ENCODE measurements at places on chromosomes 12 and 14. TPM values are rescaled to one million over a fixed set of nuclear protein-coding genes. Genes with fewer than 3 reads are reported as not detected.
A peak's percentile ranks its signal among the peaks of the same experiment; 100 is the strongest.

GRCh38 chr12:68773582-68773981 is 27.6 kb downstream of the SLC35E3 start:
- no peaks in the 10 kb centered on the region for H3K27me3 ChIP-seq
- no peaks in the 10 kb centered on the region for H3K36me3 ChIP-seq
- H3K27ac ChIP-seq: no peak overlapping the region
- no peak overlapping the region for H3K4me3 ChIP-seq
- DNase-seq: no peak
- peaks cover 19% of the 10 kb centered on the region for H3K4me1 ChIP-seq

- no peak for DNase-seq
- no peak overlapping the region for H3K4me3 ChIP-seq
- peaks cover 12% of the 10 kb centered on the region for H3K27me3 ChIP-seq
- no peaks in the 10 kb centered on the region for H3K36me3 ChIP-seq
- peaks cover 13% of the 10 kb centered on the region for H3K4me1 ChIP-seq
Measured at GRCh38 chr14:96583569-96584041, 81.4 kb downstream of the PAPOLA start.

DNA sequence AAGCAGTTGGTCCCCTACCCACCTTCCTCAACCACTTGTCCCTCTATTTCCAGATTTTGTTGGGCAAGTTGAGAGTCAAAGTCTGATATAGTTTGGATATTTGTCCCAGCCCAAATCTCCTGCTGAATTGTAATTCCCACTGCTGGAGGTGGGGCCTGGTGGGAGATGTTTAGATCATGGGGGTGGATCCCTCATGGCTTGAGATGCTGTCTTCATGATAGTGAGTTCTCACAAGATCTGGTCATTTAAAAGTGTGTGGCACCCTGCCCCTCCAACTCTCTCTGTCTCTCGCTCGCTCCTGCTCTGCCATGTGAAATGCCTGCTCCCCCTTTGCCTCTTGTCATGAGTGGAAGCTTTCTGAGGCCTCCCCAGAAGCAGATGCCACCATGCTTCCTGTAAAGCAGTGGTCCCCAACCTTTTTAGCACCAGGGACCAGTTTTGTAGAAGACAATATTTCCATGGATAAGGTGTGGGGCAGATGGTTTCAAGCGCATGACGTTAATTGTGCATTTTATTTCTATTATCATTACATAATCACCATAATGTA is 37.3 kb upstream of the BCL11B start:
- DNase-seq: no peak
- no peak overlapping the region for H3K4me3 ChIP-seq
- no peaks in the 10 kb centered on the region for H3K27me3 ChIP-seq
- no peaks in the 10 kb centered on the region for H3K4me1 ChIP-seq
- no peaks in the 10 kb centered on the region for H3K36me3 ChIP-seq
- H3K27ac ChIP-seq: no peak overlapping the region

DNA sequence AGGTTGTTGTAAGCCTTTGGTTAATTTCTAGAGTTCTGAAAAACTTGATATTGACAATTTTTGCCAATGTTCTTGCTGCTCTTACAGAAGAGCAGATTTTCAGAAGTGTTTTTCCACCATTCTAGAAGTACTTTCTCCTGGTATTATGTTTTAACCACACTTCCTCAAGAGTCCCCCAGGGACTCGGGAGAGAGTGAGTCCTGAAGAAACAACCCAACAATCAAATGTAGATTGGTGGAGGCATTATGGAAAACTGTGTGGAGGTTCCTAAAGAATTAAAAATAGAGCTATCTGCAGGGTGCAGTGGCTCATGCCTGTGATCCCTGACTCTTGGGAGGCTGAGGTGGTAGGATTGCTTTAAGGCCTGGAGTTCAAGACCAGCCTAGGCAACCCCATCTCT is 26.7 kb downstream of the OR10P1 start:
- no peak for DNase-seq
- no peaks in the 10 kb centered on the region for H3K36me3 ChIP-seq
- H3K4me3 ChIP-seq: no peak overlapping the region
- H3K27me3 ChIP-seq: no peaks in the 10 kb centered on the region

GRCh38 chr12:130357729-130358330 is 20.1 kb downstream of the PIWIL1 start:
- H3K27me3 ChIP-seq: peaks cover 12% of the 10 kb centered on the region
- H3K4me1 ChIP-seq: no peaks in the 10 kb centered on the region
- H3K27ac ChIP-seq: no peak overlapping the region
- H3K36me3 ChIP-seq: no peaks in the 10 kb centered on the region
- no peak overlapping the region for H3K4me3 ChIP-seq

The CLEC6A gene
- not detected for total RNA-seq

GRCh38 chr14:52786887-52787286 is 4.5 kb downstream of the GNPNAT1 start:
- peaks cover 30% of the 10 kb centered on the region for H3K4me1 ChIP-seq
- no peak for DNase-seq
- peaks cover 24% of the 10 kb centered on the region for H3K36me3 ChIP-seq

DNA sequence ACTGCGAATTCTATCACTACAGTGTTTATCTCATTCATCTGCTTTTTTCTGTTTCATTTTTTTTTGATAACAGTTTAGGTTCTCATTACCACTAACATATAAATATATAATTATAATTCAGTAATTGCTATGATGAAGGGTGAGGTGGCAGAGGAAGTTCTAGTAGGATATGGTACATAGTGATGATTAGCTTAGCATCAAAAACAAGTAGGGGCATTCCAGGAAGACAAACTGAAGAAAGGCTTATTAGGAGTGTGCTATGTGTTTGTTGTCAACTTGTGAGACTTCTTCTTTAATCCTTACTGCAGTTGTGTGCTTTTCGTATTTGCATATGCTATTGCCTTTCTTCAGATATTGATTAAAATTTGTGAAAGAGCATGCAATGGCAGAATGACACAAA is 20.6 kb downstream of the FUT8 start:
- no peak overlapping the region for H3K4me3 ChIP-seq
- DNase-seq: no peak
- peaks cover 66% of the 10 kb centered on the region for H3K4me1 ChIP-seq

The CYP27B1 gene
- 7.9 TPM for total RNA-seq

The GPRC5D gene
- total RNA-seq: not detected

GRCh38 chr14:21264025-21264801 is 5.0 kb downstream of the HNRNPC start:
- peak overlapping the region; percentile 100 for H3K27ac ChIP-seq
- H3K4me1 ChIP-seq: peaks cover 59% of the 10 kb centered on the region
- H3K36me3 ChIP-seq: peaks cover 89% of the 10 kb centered on the region
- no peaks in the 10 kb centered on the region for H3K27me3 ChIP-seq
- no peak for DNase-seq
- peak overlapping the region; percentile 94 for H3K4me3 ChIP-seq

DNA sequence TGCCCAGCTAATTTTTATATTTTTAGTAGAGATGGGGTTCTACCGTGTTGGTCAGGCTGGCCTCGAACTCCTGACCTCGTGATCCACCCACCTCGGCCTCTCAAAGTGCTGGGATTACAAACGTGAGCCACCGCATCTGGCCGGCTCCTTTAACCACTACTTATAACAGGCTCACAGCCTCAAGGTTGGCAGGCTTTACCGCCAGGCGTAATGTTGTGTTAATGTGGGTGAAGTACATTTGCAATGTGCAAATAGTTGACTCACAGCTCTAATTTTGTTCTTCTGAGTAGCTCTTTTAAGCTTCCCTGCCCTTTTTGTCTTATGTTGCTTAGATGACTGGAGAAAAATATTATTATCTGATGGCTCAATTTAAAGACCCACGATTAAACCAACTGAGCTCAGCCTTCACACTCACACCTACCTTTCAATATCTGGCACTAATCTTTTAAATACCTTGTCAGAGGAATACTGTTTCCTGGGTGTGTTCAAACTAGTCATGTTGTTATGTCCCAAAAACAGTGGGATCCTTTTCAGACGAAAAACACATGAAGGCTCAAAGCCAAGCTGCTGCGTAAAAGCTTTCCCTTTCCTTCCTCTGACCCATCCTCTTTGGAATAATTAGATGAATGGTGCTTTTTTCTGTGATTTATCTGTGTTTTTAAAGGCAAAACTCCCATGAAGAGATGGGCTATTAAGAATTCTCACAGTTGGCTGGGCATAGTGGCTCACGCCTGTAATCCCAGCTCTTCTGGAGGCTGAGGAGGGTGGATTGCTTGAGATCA is 57.2 kb upstream of the USP44 start:
- H3K27ac ChIP-seq: no peak overlapping the region
- no peaks in the 10 kb centered on the region for H3K36me3 ChIP-seq
- H3K27me3 ChIP-seq: no peaks in the 10 kb centered on the region
- H3K4me3 ChIP-seq: no peak overlapping the region

DNA sequence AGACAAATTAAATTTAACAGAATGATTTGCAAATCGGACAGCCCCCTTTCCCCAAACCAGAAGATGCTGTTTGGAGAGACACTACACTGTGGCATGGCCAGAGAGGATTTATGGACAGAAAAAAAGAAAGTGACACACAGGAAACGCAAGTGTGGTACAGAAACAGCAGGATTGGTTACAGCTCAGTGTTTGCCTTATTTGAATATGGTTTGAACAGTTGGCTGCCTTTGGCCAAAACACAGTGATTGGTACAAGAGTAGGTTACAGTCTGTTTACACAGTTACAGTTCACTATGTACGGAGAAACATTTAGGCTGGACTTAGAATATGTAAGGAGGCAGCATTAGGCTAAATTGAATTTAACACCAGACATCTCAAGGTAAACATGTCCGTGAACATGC is 335.3 kb downstream of the NPAS3 start:
- no peaks in the 10 kb centered on the region for H3K36me3 ChIP-seq
- no peak for DNase-seq
- no peak overlapping the region for H3K4me3 ChIP-seq
- H3K4me1 ChIP-seq: no peaks in the 10 kb centered on the region
- H3K27me3 ChIP-seq: no peaks in the 10 kb centered on the region

DNA sequence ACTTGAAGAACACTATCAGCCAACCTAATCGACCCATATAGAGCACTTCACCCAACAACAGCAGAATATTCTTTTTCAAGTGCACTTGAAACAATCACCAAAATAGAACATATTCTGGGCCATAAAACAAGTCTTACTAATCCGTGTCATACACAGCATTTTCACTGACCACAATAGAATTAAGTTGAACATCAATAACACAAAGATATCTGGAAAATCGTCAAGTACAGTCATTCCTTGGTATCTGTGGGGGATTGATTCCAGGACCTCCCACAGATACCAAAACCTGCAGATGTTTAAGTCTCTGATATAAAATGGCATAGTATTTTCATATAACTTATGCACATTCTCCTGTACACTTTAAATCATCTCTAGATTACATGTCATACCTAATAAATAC is 295.7 kb downstream of the BCL11B start:
- H3K27me3 ChIP-seq: no peaks in the 10 kb centered on the region
- H3K4me1 ChIP-seq: peaks cover 8% of the 10 kb centered on the region
- no peak overlapping the region for H3K27ac ChIP-seq
- DNase-seq: no peak
- no peak overlapping the region for H3K4me3 ChIP-seq
- peaks cover 2% of the 10 kb centered on the region for H3K36me3 ChIP-seq

DNA sequence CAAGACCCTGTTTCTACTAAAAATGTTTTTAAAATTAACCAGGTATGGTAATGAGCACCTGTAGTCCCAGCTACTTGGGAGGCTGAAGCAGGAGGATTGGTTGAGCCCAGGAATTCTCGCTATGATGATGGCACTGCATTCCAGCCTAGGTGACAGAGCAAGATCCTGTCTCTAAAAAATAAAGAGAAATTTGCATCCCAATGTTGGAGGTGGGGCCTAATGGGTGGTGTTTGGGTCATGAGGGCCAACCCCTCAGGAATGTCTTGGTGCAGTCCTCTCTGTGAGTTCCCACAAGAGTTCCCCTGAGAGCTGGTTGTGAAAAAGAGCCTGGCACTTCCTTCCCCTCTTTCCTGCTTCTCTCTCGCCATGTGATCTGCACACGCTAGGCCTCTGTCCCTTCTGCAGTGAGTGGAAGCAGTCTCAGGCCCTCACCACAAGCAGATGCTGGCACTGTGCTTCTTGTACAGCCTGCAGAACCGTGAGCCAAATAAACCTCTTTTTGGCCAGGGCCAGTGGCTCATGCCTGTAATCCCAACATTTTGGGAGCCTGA is 11.3 kb downstream of the ACOT6 start:
- no peaks in the 10 kb centered on the region for H3K36me3 ChIP-seq
- H3K27ac ChIP-seq: no peak overlapping the region
- no peaks in the 10 kb centered on the region for H3K27me3 ChIP-seq
- DNase-seq: no peak
- H3K4me1 ChIP-seq: no peaks in the 10 kb centered on the region

The MUCL1 gene
- total RNA-seq: not detected

DNA sequence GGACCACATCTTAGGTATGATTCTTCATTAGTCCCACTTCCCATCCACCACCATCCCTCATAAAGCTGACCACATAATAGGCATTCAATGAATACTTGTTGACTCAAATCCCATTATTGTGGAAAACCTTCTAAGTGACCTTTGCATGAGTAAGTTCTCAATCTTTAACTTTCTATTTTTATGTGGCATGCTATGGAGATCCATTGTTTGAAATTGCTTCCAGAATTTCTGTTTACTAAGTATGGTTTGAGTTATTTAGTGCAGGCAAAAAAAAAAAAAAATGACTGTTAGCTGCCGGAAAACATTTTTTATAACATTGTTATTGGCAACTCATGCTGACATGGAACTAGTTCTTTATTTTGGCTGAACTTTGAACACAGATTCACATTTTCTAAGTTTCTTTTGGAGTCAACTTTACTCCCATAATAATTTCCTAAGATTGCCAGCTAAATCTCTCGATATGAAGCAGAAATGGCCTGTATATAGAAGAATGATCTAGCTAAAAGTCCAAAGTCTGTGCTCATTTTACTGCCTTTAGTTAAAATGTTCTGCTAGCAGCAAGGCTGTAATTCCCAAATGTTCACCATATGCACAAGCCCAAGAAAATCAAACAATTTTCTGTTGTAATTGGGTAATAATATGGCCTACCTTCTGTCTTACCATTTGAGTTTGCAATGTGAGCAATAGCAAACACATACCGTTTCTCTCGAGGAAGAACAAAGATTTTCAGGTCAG is 77.9 kb downstream of the PTGER2 start:
- DNase-seq: no peak
- H3K4me3 ChIP-seq: no peak overlapping the region
- no peaks in the 10 kb centered on the region for H3K36me3 ChIP-seq
- peaks cover 2% of the 10 kb centered on the region for H3K27me3 ChIP-seq
- peaks cover 2% of the 10 kb centered on the region for H3K4me1 ChIP-seq

DNA sequence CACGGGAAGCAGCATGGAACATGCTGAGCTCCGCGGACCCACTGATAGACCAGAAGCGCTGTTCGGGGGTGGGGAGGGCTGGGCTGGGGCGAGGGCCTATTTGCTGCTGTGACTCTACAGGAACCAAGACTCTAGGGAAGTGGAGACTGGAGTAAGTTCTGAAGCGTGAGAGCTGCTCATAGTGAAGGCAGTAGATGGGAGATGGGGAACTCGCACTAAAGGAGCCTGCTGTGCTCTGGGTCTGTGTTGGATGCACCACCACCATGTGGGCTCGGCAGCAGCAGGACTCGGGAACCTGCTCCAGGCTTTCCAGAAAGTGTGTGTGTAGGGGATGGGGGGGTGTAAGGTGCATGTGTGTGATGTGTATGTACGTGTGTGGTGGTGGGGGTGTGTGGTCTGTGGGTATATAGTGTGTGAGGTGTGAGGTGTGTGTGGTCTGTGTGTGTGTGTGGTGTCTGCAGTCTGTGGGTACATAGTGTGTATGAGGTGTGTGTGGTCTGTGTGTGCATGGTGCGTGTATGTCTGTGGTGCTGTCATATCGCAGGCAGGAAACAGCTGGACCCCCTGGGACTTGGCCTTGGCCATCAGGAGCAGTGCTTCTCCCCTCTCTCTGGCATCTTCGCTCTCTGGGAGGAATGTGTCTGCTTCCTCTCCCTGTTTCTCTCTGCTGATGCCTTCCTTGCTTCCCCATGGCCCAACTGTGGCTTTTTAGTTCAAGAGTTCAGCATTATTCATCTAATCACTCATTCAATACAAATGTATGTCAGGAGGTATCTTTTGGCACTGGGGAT is 378.9 kb downstream of the FUT8 start:
- H3K4me3 ChIP-seq: no peak overlapping the region
- H3K27me3 ChIP-seq: peaks cover 4% of the 10 kb centered on the region
- no peak overlapping the region for H3K27ac ChIP-seq
- H3K4me1 ChIP-seq: no peaks in the 10 kb centered on the region
- peak; percentile 38 for DNase-seq

Measured in activated CD8-positive, alpha-beta T cell treated with anti-CD3 and anti-CD28 coated beads for 36 hours (primary cell).